ENCODE measurements at places on chromosomes 1 and 21.

GRCh38 chr1:29647581-29647980 is 411.3 kb downstream of the PTPRU start:
- no peak for DNase-seq

- no peak for DNase-seq
Observed at GRCh38 chr1:178254433-178254832, 160.5 kb downstream of the RASAL2 start.

- DNase-seq: no peak
Observed at GRCh38 chr1:200668514-200669313, 993 bp downstream of the DDX59 start.

- no peak for DNase-seq
Observed at GRCh38 chr1:199490769-199491527, 536.6 kb upstream of the NR5A2 start.

DNA sequence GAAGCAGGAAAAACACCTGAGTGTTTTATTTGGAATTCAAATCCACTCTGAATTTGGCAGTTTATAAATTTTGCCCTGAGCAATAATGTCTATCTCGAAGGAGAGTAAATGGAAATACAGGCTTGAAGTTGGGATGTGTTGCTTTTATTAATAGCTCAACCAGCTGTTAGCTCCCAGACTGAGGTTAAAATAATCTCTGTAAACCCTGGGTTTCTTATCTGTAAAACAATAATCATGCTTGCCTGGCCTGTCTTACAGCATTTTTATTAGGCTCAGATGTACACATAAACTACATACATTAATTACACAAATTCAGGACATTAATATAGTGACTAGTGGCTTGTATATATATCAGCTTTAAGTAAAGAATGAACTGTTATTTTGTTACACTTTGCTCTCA is 148.5 kb downstream of the GALNT2 start:
- no peak for DNase-seq

GRCh38 chr1:205669341-205670149 is 10.8 kb downstream of the SLC45A3 start:
- DNase-seq: peak; percentile 77

DNA sequence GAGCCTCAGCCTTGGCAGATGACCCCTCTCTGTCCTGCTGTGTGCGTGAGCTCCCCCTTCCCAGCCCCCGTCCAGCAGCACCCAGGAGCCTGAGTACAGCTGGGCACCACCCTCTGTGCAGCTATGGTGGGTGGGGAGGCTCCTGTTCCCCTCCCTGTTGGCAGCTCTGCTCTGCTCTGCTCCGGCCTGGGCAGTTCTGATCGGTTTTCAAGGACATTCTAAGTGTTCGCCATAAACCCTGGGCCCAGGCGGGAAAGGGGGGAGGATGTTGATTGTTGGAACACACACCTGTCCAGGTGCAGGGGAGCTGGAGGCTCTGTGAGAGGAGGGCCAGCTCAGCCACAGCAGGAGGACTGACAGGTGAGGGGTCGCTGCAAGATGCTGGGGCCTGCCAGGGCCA is at the start of gene CLCNKB:
TSS of gene CLCNKB (plus strand) at position 262 of the 400 bp plus-strand sequence. CDS start 711 bp downstream, outside the sequence.
- DNase-seq: no peak

DNA sequence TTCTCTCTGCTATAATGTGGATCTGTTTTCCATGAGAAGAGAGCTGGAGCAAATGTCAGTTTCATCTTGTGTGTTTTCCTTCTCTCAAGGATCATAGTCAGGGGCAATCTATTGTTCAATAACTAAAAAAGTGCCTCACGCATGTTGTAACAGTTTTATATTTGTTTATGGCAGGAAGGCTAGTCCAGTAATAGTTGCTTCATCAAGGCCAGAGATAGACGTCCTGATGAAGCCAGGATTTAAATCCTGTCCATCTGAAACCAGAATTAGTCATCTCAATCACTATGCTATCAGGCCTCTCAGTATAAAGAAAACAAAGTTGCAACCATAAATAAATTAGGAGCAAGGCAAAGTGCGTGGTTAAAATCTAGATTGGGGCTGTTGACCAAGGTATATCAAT is 30.2 kb upstream of the DUSP10 start:
- DNase-seq: no peak

DNA sequence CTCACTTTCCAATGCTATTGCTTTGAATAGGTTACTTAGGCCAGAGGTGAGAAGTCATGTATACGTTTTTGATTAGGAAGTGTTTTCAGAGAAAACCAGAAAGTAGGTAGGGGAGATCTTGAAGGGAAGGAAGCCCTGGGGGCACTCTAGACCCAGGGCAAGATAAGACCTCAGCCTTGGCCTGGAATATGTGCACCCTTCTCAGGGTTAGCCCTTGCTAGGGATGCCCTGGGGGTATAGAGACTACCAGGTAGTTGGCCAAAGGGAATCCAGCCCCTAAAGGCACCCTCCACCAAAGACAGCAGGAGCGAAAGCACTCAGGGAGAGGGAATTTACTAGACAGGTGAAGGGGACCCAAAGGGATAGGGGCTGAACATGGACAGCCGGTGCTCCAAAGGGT is 7.0 kb downstream of the TIAM1 start:
- DNase-seq: no peak

DNA sequence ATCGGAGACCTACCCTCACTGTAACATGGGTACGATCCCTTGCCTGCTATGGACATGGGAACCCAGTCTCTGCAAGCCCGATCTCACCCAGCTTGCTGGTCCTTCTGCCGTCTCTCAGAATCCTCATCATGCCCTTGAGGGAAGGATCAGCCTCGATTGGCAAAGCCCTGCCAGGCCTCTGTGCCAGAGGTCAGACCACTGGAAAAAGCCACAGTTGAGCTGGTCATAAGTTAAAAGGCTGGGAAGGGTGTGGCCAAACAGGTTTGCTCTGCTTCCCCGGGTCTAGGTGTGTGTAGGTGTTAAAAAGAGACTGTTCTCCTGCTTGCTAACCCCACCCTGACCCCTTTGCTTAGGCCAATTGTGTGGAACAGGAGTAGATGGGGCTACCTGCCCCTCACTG is 19.5 kb upstream of the PADI3 start:
- DNase-seq: no peak

- DNase-seq: peak; percentile 57
Observed at GRCh38 chr1:205774198-205775014, 876 bp downstream of the RAB29 start.

- no peak for DNase-seq
Observed at GRCh38 chr1:37482796-37483744, 8.7 kb downstream of the ZC3H12A start.

DNA sequence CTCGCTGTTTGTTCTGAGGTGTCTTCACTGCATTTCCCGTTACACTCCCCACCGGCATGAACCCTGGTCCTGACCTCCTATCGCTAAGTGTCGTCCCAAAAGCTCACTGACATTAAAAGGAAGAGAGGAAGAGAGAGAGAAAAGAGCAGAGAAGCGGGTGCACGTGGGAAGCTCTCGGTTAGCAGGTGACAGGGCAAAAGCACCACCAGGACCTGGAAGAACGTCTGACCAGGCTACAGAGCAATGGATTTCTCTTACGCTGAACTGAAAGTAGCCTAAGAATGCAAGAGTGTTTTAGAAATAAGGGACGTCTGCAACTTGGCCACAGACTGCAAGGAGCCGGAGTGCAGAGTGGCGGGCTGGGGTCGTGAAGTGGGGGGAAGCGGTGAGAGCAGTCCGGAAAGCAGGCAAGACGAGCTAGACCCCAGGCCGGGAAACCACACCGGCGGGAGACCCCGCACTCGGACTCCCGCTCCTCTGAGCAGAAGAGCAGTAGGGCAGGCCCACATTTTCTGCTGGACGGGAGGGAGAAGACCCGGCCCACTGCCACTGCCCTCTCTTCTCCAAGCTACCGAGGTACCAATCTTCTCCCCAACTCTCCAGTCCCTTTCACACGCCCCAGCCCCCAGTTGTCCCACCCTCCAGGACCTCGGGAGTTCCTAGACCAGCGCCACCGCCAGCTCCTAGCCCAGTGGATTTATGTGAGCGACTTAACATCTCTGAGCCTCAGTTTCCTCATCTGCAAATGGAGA is 8.3 kb upstream of the MPZL1 start:
- DNase-seq: no peak

DNA sequence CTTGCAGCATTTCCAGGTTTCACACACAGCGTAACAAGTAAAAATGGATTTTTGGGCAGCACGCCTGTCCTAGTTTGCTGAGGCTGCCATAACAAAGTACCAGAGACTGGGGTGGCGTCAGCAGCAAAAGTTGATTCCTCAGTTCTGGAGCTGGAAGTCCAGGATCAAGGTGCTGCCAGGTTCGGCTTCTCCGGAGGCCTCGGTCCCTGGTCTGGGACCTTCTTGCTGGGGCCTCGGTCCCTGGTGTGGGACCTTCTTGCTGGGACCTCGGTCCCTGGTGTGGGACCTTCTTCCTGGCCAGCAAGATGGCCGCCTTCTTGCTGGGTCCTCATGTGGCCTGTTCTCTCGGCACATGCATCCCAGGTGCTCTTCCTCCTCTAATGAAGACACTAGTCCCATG is 104.0 kb downstream of the PDE9A start:
- no peak for DNase-seq

GRCh38 chr1:77263708-77264107 is 18.1 kb upstream of the AK5 start:
- no peak for DNase-seq

GRCh38 chr1:165862448-165862847 is 35.0 kb downstream of the UCK2 start:
- DNase-seq: no peak

- DNase-seq: no peak
Observed at GRCh38 chr1:208670778-208671177, 426.6 kb upstream of the PLXNA2 start.

DNA sequence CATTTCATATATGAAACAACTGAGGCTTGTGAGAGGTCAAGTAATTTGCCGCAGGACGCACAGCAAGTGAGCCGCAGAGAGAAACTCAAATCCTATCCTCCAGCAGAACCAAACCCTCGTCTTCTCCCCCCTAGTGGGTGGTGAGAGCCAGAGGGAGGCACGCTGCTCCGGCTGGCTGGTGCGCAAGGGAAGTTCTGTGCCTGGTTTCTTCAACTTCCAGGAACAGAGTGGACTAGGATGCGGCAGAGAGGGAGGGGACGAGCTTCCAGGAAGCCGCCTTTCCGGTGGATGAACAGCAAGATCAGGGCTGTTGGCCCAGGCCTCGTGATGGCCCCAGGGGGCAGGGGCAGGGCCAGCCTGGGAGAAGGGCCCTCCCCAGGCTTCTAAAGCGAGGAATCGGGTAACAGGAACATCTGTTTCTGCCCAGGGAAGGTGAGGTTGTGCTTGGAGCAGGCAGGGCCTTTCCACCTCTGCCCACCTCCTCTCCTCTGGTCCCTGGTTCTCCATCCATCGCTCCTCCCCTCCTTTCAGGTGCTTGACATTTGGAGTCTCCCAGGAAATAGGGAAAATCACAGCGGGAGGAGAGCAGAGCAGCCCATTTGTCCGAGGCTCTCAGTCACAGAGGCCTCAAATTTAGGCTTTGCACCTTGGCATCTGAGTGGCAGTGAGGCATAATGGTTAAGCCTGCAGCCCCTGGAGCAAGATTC is 16.8 kb upstream of the PDIK1L start:
- no peak for DNase-seq

DNA sequence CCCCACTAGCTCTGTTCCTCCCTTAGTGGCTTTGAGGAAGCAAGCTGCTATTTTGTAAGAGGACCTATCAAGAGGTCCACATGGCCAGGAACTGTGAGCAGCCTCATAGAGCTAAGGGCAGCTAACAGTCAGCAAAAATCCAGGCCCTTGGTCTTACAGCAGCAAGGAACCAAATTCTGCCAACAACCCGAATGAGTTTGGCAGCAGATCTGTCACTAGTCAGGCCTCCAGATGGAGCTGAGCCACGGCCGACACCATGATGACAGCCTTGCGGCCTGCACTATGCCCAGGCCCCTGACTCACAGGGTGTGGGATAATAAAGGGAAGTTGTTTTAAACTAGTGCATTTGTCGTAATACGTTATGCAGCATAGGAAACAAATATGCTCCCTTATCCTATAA is 28.0 kb upstream of the H3-3A start:
- DNase-seq: no peak

- no peak for DNase-seq
Observed at GRCh38 chr1:231636157-231636556, 9.6 kb downstream of the DISC1 start.
